Stimulated activated CD8-positive, alpha-beta memory T cell treated with anti-CD3 and anti-CD28 coated beads, Interleukin-12 subunit alpha, Interleukin-12 subunit beta, amount 100 ng/mL, for 4 hours (primary cell): ENCODE measurements at places on chromosomes 2 and 18.

DNA sequence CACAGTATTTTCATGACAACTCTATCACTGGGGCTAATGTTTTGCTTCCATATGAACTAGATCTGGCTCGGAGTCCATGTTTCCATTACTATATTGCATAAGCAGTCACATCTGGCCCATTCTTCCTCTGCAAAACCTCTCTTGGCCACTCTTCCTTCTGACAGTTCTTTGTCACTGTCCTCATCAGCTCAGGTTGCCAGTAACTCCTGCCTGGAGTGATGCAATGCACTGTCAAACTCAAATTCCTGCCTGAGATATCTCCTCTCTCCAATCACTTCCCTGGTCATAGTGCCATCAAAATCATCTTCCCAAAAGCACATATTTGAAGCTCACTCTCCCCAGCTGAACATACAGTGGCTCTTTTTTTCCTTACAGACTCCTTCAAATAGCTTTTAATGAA lies 66.1 kb downstream of the COLEC12 start:
- no peak for DNase-seq

DNA sequence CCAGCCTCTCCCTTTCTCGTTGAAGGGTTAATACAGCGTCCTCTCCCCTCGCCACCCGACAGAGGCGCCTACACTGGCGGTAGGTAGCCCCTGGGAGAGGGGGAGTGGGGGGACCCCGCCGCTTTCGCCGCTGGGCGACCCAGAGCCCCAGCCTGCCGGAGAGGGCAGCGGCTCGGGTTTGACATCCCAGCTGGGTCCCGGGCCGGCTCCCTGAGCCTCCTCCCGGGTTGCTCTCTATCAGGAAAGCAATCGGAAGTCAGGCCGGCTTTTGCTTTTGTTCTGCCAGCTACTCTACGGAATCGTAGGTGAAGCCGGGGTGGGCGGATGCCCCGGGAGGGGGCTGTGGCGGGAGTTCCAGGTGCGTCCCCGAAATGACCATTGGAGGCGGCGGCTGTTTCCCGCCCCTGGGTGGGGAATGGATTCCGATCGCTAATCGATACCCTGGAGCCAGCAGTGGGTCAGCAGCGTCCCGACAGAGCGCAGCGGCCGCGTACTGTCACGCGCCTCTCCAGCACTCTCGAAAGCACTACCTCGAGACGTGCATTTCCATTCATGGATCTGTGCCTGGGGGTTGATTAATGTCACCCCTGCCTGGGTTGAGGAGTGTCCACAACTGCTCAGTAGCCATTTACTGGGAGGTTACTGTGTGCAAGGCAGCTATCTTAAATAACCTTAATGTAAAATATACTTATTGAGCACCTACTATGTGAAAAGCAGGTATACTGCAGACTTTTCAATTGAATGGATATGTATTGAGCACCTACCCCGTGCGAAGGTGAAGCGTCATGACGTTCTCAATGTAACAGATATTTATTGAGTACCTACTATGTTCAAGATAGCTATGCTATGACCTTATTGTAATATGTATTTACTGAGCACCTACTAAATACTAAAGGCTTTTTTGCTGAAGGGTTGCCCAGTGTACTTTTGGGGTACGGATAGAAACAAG lies 1.1 kb downstream of the MAPK4 start:
- no peak for DNase-seq

DNA sequence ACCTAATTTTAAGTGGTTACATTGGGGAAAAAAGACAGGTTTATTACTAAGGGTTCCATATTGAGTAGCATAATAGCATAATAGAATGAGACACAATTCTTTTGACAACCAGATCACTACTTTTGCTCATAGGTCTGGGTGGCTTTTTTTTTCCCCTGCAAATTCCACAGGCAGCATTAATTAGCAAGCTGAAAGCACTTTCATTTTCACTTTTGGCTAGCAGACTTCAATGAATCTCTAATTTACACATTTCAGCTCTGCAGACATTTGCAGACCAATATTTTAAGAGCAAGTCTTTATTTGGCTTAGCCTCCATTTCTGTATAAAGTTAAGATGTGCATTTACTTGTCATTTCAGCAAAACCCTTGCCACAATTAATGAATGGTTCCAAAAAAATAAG lies 185.5 kb downstream of the NOL4 start:
- DNase-seq = no peak

GRCh38 chr2:128753800-128754199 lies 435.1 kb upstream of the HS6ST1 start:
- DNase-seq = no peak

GRCh38 chr18:45274026-45274425 lies 341.2 kb upstream of the SLC14A2 start:
- DNase-seq = no peak

DNA sequence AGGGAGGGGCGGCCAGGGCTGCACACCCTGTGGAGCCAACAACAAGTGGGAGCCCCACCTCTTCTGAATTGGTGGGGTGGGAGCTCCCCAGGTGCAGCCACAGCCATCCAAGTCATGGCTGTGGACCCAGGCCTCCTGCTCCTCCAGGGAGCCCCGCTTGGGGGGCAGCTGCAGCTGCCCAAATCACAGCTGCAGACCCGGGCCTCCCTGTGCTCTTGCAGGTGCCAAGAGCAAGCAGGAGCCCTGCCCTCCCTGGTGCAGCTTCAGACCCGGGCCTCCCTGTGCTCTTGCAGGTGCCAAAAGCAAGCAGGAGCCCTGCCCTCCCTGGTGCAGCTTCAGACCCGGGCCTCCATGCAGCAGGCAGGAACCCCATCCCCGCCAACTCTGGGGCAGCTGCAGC lies 46.5 kb upstream of the COX7A2L start:
- no peak for DNase-seq

GRCh38 chr2:215218587-215219577 lies 80.5 kb upstream of the ABCA12 start:
- no peak for DNase-seq

- no peak for DNase-seq
Measured at GRCh38 chr2:235638541-235639427, 144.9 kb downstream of the AGAP1 start.

DNA sequence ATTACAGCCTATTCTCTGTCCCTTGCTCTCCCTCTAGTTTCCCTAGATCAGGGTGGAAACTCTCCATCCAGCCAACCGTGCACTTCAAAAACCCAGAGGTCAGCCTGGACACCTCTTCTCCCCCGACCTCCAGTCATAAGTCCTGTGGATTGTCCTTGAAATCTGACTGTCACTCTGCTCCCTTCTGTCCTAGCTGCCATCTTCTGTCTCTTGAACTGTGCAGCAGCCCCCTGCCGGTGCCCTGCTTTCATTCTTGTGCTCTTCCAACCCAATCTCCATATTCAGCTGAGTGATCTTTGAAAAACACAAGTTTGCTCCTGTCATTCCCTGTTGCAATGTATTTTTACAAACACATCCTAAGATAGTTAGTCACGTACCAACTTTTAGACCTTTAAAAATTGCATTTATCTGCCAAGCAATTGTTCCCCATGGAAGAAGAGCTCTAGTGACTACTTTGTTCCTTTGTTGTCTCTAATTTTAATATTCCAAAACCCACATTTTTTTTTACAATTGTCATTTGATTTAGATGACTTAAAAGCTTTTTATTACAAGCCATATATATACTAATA lies 254.3 kb downstream of the CAMKMT start:
- no peak for DNase-seq

- no peak for DNase-seq
Measured at GRCh38 chr2:62144689-62145477, 51.0 kb upstream of the B3GNT2 start.

- no peak for DNase-seq
Measured at GRCh38 chr2:54949431-54949830, 100.8 kb downstream of the RTN4 start.

DNA sequence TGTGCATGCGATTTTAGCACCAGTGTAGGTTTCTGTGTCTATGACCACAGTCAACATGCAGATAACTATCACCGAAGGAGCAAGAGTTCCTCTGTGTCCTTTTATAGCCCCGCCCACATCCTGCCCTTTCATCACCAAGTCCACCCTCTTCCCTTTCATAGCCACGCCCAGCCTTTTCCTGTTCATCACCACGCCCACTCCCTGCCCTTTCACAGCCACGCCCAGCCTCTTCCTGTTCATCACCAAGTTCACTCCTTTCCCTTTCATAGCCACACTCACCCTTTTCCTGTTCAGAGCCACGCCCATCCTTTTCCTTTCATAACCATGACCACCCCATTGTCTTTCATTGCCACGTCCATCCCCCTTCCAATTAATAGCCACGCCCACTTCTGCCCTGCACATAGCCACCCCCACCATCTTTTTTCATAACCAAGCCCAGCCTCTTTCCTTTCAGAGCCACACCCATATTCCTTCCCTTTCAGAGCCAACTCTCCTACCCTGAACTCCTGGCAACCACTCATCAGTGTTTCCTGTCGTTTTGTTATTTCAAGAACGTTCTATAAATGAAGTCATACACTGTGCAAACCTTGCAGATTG lies 273.9 kb downstream of the MYT1L start:
- peak; percentile 13 for DNase-seq

DNA sequence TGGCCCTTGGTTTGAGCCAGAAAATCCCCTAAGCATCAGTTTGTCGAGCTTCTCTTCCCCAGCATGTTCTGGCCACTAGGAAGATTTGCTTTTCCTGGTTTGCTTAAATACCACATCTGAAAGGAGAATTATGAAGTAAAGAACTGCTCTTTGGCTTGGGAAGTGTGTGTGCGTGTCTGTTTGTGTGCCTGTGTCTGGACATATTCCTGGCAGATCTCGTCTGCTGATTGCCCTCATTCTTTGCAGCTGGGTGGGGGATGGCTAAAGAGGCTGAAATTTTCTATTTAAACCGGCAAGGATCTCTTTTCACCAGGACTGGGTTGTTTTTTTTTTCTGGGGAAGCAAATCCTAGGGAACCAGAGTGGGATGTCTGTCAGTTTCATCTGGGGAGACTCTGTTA lies 57.3 kb upstream of the MBOAT2 start:
- DNase-seq = no peak

DNA sequence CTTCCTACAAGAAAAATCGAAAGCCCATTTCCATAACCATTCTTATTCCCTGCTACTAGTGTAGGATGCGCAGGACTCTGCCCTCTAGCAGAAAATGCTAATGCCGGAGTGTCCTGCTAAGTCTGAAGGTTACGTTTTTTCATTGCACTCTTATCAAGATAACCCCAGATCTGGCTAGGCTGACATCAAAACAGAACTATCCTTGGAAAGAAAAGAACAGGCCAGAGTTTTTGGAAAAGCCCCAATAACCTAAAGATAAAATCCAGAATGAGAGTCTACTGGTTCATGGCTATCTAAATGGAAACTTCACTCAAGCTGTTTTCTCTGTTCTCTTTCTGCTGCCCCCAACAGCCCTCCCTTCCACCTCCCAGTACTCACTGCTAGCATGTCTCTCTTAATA lies 913 bp downstream of the RNF152 start:
- DNase-seq = no peak

DNA sequence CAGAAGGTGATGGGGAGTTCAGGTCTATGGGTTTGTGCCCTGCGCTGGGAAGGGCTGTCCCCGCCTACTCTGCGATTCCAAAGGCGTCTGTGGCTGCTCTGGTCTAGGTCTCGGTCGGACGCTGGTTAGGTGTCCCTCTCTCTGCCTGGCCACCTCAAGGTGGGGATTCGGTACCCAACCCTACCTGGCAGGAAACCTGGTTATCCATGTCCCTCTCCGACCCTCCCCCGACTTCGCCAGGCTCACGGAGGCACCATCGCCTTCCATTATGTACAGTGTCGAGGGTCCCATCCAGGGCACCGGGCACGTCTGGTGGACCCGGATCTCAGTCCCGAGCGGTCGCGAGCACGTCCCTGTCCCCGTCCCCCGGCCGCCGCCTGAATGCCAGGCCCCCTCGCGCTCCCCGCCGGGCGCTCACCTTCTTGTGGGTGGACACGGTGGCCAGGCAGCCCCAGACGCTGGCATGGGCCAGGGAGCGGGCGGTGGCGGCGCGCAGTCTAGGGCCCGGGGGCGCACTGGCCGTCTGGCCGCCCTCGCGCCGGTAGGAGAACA lies 628 bp downstream of the CREG2 start:
- DNase-seq = no peak

GRCh38 chr18:23163786-23164533 lies 28.7 kb downstream of the CABLES1 start:
- no peak for DNase-seq

DNA sequence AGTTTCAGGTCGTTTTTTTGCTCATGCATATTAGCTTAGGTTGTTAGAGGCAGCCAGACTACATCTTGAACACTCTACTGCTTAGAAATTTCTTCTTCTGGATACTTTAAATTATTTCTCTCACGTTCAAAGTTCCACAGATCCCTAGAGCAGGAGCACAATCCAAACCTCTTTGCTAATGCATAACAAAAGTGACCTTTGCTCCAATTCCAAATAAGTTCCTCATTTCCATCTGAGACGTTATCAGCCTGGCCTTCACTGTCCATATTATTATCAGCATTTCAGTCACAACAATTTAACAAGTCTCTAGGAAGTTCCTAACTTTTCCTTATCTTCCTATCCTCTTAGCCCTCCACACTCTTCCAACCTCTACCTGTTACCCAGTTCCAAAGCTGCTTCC lies 50.4 kb upstream of the ERMN start:
- no peak for DNase-seq

- DNase-seq = no peak
Measured at GRCh38 chr2:48545244-48545643, 15.3 kb downstream of the STON1 start.

GRCh38 chr2:119253114-119253702 lies 29.6 kb downstream of the STEAP3 start:
- no peak for DNase-seq

GRCh38 chr2:188517549-188518215 lies 226.0 kb downstream of the GULP1 start:
- no peak for DNase-seq

DNA sequence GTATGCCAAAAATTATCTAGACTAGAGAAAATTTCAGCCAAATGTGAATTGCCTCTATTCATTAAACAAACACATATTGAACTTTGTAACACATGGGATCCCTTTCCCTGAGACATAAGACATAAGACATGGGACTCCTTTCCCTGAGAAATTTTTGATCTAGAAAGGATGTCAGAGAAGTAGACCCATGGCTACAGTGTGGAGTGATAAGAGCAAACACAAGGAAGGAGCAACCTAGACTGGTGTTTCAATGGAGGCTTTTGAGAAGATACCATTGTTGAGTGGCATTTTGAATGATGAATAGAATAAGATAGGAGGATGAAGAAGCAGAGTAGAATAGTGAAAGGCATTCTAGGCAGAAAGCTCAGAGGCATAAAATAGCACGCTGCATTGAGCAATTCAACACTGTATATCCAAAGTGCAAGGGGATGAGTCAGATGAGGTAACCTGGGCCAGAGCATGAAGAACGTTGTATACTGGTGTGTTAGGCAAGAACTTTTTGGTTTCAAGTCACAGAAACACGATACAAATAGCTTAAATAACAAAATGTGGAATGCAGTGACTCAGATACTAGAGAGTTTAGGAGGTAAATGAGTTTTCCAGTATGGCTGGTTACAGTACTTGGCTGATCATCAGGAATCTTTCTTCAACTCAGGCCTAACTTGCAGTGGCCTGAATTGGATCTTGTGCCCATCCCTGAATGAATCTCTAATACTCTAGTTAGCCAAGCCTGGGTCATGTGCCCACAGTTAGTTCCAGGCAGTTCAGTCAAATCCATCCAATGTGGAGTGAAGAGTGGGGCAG lies 129.8 kb upstream of the TANK start:
- no peak for DNase-seq
